ENCODE measurements at places on chromosomes 1 and 21.

DNA sequence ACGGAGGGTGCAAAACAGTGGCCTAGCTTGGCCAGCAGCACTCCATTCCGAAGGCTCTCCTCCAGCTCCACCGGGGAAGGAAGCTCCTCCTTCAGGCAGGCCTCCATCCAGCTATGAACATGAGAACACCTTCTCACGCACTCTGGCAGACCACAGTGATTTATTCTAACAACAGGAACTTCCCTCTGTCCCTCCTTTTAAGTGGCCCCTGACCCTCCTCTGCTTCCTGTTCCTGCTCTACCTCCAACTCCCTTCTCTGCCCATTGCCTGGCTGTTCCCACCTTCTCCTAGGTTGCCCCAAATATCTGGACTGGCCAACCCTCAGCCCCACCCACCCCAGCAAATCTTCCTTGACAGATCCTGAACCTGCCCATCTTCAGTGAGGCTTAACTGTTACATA lies 5.9 kb downstream of the IQGAP3 start:
- no peak for DNase-seq

- no peak for DNase-seq
These were observed 30.1 kb downstream of the NCAM2 start for GRCh38 chr21:21028275-21028820.

DNA sequence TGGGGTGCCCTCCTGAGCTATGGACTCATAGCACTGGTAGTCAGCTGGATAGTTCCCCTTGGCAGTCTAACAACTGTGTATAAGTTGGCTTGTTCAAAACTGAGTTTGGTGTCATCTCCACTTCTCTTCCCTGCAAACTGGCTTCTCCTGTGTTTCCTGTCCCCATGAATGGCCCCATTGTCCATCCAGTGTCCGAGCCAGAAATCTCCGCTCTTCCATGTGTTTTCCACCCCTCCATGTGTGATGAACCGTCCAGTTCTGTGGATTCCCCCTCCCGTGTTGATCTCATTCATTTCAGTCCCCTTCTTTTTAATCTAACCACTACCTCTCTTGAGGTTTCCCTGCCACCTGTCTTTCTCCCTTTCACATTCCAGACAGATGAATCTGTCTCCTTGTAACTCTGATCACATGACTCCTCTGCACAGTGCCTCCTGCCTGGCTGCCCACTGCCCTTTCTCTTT lies 195.7 kb downstream of the ROR1 start:
- no peak for DNase-seq

DNA sequence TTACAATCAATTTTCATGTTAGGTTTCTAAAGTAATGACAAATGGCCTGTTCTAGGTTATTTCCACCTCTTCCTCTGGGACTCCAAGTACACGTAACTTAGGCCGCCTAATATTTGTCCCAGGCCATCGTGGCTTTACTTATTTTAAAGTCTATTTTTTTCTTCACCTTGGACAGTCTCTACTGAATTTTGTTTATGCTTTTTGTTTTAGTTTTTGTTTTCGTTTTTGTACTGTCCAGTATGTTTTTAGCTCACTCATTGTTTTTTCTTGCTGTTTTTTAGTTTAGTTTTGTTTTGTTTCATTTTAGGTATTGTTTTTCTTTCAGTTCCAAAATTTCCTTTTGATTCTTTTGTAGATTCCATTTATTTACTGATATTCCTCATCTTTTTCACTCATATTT lies 187.7 kb upstream of the RNPC3 start:
- DNase-seq: no peak

- no peak for DNase-seq
These were observed 60.7 kb upstream of the COG2 start for GRCh38 chr1:230581446-230582079.

DNA sequence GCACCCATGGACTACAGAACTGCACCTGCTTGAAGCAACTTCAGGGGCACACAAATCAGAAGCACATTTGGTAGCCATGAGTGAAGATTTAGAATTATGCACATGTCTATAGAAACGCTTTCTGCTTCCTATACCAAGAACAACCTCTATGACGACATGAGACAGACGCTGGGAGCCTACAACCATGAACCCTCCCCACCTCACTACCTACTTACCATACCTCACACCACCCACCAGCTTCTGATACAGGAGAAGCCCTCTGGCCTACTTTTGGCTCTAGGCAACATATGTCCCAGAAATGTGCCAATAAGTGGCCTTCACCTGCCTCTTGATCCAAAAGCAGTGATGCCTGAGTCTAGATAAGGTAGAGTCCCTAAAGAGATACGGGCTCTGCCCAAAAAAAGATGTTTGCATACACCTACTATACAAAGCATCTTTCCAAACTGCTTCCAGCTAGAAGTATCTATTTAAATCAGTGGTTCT lies 58.5 kb downstream of the SLC45A1 start:
- DNase-seq: no peak

- DNase-seq: no peak
These were observed 105.4 kb upstream of the LBR start for GRCh38 chr1:225533238-225533637.

- DNase-seq: no peak
These were observed 165.7 kb downstream of the HHIPL2 start for GRCh38 chr1:222382171-222382570.

DNA sequence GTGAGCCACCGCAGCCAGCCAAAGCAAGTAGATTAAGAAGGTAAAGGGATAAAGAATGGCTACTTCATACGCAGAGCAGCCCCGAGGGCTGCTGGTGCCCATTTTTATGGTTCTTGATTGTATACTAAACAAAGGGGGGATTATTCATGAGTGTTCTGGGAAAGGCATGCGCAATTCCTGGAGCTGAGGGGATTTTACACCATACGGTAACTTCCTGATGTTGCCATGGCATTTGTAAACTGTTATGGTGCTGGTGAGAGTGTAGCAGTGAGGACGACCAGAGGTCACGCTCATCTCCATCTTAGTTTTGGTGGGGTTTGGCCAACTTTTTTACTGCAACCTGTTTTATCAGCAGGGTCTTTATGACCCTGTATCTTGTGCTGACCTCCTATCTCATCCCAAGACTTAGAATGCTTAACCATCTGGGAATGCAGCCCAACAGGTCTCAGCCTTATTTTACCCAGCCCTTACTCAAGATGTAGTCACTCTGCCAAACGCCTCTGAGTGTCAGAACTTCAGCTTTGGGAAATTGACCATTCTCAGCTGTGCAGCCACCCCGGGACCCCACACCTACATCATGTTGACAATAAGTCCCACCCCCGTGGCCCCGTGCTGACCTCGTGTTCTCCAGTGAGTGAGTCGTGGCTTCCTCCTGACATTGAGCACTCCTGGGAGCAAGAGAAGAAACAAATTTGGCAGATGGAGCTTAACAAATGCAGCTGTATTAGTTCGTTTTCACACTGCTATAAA lies 149.4 kb upstream of the COL6A1 start:
- DNase-seq: no peak

DNA sequence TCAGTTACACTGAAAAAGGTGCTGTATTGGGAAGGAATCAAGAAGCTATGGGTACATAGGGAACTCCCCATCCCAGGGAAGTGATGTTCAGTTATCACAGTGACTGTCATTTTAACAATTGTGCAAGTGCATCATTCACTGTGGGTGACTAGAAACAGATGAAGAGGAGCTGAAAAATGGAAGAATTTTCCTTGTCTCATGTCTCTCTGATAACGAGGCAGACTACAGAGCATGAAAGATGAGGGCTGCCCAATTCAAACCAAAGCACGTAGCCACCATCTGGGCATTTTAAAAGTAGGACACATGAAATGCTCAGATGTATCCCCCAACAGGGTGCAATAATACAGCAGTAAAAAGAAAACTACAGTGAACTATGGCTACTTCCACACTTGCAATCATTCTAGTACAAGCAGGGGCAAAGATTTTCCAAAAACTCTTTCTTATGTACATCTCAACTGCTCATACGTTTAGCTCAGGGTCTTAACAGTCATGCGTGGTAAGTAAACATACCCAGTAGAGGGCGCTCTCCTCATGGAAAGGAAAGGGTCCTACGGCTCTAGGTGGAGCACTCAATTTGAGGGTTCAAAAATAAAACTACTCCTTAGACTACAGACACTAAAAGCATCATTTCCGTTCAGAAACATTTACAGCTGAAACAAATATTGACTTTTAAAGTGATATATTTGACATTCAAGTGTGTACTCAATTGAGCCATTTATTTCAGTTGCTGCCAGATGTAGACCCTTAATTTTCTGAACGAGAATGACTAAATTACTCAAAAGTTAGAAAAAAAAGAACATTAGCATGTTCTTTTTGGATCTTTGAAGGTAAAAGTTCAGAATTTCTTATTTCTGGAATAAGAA lies 143.2 kb downstream of the KCTD3 start:
- DNase-seq: no peak

DNA sequence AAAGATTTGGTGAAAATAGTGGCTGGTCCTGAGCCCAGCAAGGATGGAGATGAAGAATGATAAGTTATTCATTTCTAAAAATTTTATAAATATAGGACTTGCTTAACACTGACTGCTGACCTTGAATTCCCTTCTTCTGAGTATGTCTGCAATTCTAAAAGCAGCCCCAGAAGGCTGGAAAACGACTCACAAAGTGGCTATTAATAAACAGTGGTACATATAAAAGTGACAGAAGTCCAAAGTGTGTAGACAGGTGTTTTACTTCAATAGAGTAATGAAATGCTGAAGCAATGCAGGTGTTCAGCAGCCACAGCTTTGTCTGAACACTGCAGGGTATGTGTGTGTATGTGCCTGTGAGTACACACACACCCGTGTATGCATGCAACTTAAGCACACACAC lies 219.0 kb upstream of the NRIP1 start:
- DNase-seq: no peak

- no peak for DNase-seq
These were observed 93.2 kb downstream of the TBX19 start for GRCh38 chr1:168373869-168374268.

- DNase-seq: no peak
These were observed 77.1 kb upstream of the NBL1 start for GRCh38 chr1:19567041-19567440.

- no peak for DNase-seq
These were observed 32.9 kb upstream of the UTS2 start for GRCh38 chr1:7885513-7886404.

DNA sequence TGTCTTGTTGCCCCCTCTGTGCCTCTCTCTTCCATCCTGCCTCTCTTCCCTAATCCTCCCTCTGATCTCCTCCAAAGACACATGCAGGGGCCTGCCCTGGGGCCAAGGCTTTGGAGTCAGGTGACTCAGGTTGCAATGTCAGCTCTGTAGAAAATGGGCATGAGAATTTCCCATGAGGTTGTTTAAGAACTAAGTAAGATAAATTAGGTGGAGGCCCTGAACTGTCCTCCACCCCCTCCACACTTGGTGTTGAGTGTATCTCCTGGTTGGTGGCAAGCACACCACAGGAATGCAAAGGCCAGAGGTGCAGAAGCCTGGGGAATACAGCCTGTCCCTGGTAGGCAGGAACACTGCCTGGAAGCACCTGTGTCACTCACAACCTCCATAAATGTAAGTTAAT lies 63.9 kb upstream of the GRIK3 start:
- DNase-seq: no peak

- DNase-seq: no peak
These were observed 103.8 kb downstream of the GREM2 start for GRCh38 chr1:240508201-240508600.

DNA sequence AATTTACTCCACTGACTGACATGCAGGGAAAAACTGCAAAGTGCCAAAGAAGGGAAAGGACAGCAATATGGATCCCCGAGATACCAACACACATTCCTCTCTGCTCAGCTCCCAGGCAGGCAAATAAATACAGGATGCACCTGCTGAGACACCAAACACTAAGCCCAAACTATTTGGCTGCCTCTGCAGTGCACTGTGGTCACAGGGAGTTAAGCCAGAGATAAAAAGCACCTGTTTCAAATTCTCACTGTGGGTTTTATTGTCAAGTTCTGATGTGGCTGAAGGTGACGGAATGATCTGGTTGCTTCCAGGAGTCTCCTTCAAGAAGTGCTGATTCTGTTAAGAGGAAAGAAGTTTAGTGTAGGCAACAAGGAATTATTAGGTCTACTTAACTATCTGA lies 17.7 kb downstream of the TEX38 start:
- no peak for DNase-seq

DNA sequence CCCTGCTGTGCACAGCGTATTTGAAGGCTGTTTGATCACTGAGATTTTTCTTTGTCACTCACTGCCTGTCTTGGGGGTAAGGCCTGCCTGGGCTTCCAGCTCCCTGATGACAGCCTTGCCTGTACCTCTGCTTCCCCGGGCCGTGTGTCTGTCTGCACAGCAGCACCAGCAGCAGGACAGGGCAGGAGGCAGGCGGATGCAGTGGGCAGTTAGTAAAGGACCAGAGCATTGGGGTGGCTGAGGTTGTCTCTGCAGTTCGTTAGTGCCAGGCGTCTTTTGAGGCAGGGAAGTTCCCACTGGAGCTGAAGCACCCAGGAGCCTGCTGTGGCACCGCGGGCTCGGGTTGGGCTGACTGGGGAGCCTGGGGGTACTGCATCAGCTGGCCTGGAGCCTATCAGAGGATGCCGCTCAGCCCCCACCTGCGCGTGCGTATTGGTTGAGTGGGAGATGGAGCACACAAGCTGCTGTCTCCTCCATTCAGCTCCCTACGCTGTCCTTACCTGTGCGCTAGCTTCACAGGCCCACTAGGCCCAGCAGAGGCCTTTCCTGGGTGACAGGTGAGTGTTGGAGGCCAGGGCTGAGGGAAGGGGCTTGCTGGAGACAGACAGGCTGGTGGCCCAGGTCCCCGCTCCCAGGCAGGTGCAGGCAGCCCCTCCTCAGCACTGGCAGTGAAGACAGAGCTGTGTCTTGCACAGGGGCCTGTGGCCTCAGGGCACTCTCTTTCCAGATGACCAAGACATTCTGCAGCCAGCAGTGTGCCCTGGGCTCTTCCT lies 28.2 kb downstream of the SNAP47 start:
- DNase-seq: no peak

Data from cortex of kidney (tissue), 1 donor.